ENCODE measurements at places on chromosomes 5 and 9.

DNA sequence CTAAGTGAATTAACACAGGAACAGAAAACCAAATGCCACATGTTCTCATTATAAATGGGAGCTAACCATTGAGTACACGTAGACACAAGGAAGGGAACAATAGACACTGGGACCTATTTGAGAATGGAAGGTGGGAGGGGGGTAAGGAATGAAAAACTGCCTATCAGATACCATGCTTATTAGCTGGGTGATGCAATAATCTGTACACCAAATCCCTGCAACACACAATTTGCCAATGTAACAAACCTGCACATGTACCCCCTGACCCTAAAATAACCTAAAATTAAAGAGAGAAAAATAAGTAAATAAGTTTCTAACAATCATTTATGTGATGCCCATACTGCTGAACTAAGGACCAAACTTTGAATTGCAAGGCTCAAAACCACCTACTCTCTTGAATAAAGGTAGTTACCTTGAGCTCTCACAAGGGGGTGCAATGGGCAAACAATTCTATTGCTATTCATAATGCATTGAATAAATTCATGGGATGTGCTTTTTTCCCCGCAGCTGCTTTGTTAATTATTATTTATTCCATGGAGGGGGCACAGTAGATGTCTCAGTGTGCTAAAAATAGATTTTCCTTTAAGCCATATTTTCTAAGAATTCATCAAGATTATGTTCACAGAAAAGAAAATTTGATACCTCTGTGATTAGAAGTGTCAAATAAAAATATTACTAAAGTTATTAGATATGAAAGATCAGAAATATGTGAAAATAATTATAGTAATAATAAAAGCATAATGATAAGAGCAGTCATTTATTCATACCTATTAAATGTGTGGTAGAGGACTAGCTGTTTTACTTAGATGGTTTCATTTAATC is 76.2 kb upstream of the PTPN3 start:
- DNase-seq, result peak; percentile 67

DNA sequence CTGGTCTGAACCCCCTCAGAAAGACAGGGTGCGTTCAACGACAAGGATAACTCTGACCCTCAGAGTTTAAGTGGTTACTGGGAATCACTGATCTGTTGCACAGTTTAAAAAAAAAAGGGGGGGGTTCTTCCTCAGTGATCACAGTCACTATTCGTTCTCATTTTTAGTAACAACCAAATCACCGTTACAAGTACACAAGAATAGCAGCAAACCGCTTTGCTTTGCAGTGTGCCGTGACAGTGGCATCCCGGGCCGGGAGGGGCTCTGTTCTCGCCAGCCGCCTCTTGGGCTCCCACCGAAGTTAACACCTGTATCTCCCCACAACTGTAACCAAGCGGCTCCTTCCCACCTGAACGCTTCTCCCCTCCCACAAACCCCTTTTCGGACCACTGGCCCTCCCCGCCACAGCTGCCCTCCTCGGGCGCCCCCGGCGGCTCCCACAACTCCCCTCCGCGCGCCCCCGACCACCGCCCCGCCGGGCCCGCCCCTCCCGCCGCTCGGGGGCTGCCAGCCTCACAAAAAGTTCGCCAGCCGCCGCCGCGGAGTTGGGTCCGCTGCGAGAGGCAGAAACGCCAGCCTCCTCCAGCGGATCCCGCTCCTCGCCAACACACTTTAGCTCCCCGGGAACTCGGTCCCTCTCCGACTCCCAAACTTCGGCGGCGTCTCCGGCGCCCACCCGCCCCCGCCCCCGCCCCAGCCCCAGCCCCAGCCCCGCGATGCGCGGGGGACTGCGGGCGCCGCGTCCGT is 1.2 kb downstream of the SSBP2 start:
- peak; percentile 21 for DNase-seq

GRCh38 chr9:90915693-90916092 is 114.1 kb downstream of the SYK start:
- peak; percentile 56 for DNase-seq

DNA sequence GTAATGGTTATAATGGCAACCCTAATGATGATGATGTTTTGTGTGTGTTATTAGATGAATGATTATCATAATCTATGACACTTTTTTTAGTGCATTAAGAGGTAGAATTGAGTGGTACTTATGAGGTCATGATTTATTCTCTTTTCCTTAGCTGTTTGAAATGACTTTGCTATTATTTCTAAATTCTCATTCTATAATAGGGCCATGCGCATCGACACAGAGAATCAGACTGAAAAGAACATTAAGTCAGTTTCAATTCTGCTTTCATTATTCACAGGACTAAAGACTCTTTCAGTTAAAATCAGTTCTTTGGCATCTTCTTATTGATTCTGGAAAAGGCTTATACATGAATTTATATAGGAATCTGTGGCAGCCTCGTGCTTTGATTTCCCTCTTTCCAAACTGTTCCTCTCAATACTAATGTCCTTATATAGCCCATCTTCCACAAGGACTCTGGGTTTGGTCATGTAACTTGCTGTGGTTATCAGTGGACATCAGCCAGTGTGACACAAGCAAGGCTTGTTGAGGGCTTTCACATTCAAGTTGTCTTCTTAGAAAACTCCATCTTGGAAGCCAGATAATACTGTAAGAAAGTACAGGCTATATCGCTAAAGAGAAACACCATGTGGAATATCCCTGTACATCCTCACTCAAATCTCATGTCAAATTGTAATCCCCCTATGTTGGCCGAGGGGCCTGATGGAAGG is 140.3 kb upstream of the CHD1 start:
- no peak for DNase-seq

- DNase-seq, result no peak
Observed at GRCh38 chr5:117794847-117795246, 1193.5 kb downstream of the DTWD2 start.

DNA sequence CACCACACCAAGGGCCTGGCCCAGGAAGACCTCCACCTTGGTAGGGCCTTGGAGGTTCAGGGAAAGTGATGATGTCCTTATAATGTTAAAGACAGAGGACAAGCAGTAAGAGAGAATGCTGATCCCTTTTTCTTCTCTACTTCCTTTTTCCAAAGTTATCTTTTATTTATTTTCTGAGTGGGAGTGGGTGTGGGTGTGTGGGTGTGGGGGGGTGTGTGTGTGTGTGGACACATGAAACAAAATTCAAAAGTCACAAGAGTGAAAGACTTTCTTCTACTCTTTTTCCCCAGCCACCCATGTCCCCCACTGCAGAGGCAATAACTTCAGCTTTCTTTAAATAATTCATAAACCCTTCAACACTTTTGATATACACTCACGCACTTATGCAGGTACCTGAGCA is 70.8 kb downstream of the ROR2 start:
- DNase-seq, result no peak

- no peak for DNase-seq
Observed at GRCh38 chr9:125258832-125259534, 2.6 kb upstream of the GAPVD1 start.

- no peak for DNase-seq
Observed at GRCh38 chr5:166341740-166342337, 1949.6 kb upstream of the WWC1 start.

DNA sequence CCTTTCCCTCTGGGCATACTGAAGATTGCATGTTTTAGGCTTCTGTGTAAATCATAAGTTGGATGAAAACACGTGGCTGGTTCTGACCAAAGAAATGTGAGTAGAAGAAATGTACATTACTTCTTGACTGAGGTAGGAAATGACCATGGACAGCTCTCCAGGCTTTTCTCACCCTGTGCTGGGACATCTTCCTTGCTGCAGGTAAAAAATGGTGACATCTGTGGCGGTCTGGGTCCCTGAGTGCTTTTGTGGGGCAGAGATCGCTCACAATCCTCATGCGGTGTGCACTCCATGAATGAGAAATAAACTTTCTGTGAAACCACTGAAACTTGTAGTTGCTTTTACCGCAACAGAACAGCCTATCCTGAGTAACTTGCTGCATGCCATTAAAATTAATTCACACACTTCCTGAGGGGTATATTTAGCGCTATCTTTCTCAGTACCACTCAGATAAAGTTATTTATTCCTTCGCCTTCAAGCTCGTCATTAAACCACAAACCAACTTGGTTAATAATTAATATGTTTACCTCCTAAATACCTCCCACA is 730.4 kb downstream of the EFNA5 start:
- DNase-seq, result no peak

- DNase-seq, result no peak
Observed at GRCh38 chr5:93226202-93226735, 354.8 kb downstream of the NR2F1-AS1 start.

- DNase-seq, result no peak
Observed at GRCh38 chr5:149389552-149390495, 10.7 kb upstream of the IL17B start.

DNA sequence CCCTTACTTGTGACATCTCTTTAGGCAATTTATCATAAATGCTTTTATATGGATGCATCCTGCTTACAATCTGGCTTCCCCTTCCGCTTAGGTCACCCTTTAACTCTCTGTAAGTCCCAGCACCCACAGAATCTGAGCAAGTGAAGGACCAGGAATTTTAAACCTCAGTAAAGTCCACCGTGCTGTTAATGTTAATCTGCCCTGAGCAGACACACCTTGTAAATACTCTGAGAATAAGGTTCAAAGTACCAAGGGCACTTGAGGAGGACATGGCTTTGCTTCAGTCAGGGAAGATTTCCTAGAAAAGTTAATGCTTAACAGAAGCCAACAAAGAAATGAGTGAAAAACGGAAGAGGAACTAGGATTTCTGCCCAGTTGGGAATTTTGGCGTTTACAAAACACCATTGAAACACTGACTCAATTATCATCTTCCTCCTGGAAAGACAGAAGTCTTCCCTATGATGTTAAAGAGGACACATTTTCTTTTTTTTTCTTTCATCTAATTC is 26.4 kb upstream of the TTC39B start:
- no peak for DNase-seq

DNA sequence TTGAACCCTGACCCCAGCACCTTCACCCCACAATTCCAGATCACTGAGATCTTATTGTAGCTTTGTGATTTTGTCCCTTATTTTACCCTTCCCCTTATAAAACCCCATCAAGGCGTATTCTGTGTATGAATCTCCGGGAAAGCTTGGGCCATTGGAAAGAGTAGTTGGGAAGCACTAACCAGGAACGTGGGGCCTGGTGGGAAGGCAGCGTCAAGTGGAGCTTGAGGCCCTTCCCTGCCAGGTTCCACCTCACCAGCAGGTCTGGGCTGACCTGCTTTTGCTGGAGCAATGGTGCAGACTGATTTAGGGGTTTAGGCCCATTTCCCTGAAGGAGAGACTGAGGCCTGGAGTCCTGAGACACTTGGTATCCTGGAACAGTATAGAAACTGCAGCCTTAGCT is 9.3 kb downstream of the PHF2 start:
- DNase-seq, result no peak

DNA sequence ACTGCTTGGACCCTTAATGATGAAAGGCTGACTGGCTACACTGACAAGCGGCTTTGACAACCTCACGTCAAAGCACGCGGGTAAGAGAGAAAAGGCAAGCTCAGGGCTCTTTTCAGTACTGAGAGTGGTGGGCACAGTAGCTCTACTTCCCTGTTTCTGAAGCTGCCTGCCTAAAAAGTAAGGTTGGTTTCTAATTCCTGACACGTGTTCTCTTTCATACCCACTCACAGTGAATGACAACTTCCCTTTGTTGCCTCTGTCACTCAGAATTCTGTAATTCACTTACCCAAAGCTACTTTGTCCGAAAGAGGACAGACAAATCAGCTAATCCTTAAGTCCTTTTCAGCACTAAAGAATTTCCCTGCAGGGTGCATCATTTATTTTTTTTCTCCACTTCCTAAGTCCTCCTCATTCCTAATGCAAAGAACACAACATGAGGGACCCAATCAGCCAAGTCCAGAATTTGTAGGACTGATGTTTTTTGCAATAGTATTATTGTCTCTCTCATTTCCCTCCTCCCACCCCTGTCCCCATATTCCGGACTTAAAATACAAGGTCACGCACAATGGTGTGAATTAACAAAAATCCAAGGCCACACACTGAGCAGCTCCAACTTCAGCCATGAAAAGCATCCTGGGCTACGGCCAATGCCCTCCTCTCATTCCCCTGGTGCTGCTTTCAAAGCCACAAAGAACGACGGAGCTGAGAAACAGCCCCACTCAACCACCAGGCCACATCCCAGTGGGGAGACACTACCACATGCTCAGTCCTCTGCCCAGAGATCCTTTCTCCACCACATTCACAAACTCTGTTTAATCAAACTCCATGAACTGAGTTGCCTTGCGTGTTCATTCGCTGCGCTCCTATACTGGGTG is 221.0 kb downstream of the TSSK1B start:
- DNase-seq, result no peak

- DNase-seq, result no peak
Observed at GRCh38 chr9:95344735-95345325, 27.3 kb upstream of the FANCC start.

DNA sequence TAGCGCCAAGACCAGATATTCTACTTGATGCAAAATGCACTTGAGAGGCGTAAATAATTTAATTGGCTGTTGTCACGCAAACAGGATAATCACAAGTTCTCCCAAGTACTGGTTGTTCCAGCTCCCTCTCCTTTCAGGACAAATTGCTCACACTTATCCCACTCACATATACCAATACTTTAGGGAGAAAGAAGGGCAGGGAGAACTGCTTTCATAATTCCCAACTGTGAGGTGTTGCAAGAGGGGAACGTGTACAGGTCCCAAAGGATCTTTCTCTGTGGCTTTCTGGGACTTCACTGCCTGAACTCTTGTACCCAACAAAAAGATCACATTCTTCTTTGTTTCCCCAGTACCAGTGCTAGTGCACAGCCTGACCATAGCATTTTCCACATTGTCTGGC is 21.5 kb upstream of the TGFBI start:
- DNase-seq, result peak; percentile 50

DNA sequence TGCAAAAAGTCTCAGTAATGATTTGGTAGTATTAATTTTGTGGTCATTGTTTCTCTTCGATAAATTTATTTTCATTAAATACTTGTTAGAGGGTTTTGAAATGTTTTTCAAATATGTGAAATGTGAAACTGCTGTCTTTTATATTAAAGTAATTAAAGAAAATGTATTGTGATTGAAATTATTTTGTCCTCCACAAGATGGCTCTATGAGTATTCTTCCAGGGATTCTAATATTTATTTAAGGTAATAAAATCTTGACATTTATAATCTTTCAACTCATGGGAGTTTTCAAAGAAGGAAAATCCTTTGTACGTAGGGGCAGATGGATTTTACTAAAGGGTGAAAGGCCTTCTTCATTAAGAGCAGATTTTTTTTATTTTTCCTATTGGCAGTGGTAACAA is 19.3 kb downstream of the ISOC1 start:
- no peak for DNase-seq

DNA sequence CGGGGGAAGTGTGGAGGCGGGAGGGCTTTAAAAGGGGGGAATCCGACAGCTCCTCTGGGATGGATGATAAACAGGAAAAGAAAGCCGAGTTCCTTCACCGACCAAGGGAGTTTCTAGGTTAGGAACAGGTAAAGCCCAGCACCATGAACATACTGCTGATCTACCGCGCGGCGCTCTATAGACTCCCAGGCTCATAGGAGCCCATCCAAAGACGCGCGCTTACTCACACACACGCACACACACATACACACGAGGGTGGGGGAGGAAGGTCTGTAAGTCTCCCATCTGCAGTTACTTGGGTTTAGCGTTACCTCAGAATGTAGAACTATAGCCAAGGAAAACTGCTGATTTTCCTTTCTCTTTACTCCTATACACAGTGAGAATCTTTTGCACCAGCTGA is 2.6 kb upstream of the GABRB2 start:
- DNase-seq, result no peak

GRCh38 chr9:132127888-132128534 is 33.8 kb upstream of the NTNG2 start:
- no peak for DNase-seq

GRCh38 chr5:160359816-160360215 is 10.6 kb downstream of the C1QTNF2 start:
- DNase-seq, result peak; percentile 11

- no peak for DNase-seq
Observed at GRCh38 chr5:119597728-119598298, 31.5 kb upstream of the FAM170A start.

All from epithelial cell of esophagus (primary cell).